Mucosa of descending colon (tissue), 3 donors: ENCODE measurements at places on chromosomes 5 and 9.
A peak's percentile ranks its signal among the peaks of the same experiment; 100 is the strongest.

- DNase-seq: peak; percentile 40
These were observed 93.3 kb upstream of the CDKN2B start for GRCh38 chr9:22102146-22103053.

- DNase-seq: no peak
These were observed 15.4 kb upstream of the ZNF366 start for GRCh38 chr5:72522607-72523006.

DNA sequence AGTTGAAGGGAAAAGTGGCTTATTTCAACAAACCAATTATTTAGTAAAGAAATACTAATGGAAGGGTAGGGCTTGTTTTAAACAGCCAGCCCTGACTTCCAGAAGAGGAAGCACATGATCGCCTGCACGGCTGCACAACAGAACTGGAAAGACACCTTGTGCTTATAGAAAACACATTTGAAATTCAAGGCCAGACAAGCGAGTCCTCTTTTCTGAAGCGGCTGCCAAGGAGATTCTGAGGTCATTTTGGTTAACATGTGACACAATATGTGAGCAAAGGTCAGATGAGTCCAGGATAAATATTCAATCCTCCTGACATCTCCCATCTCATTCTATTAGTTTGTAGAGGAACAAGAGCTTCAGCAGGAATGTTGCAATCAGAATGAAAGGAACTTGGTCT, 461.4 kb upstream of the ST8SIA4 start:
- DNase-seq: no peak

GRCh38 chr5:7347377-7347776, 48.6 kb upstream of the ADCY2 start:
- no peak for DNase-seq
